Stimulated activated CD4-positive, alpha-beta T cell treated with anti-CD3 and anti-CD28 coated beads, Interleukin-4, amount 100 ng/mL, for 24 hours (primary cell): ENCODE measurements at places on chromosomes 13 and 19.

- peak; percentile 78 for DNase-seq
Observed at GRCh38 chr19:2636897-2637683, 65.4 kb downstream of the GNG7 start.

DNA sequence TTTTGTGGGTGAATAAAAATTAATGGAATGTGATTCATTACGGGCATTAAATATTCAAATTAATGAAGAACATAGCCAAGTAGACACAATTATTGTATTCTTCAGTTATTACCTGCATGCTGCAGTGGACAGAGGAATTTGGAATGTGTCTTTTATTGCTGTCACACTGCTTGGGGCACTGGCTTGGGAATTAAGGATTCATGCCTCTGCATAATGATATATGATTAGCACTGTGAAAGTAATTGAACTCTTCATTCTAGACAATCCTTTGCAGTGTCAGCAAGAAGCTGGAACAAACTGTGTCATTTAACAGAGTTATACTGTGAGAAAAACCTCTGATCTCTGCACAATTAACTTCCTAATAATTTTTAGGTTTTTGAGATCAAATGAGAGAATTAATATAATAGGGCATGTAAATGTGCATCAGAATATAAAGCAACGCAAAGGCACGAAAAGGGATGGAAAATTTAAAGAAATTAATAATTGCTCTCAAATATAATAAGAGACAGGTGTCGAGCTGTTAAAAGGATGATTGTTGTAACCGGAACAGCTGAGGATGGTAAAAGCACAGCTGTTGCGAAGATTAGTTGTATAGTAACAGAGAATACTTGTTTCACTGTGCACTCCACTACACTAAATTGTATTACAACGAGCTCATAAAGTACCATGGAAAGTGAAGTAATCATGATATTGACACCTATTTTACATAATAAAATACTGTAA, 235.1 kb upstream of the MIR17HG start:
- DNase-seq: no peak

GRCh38 chr19:38266981-38267597, 2.7 kb downstream of the SPINT2 start:
- no peak for DNase-seq

- no peak for DNase-seq
Observed at GRCh38 chr13:112831801-112832200, 137.2 kb upstream of the MCF2L start.

DNA sequence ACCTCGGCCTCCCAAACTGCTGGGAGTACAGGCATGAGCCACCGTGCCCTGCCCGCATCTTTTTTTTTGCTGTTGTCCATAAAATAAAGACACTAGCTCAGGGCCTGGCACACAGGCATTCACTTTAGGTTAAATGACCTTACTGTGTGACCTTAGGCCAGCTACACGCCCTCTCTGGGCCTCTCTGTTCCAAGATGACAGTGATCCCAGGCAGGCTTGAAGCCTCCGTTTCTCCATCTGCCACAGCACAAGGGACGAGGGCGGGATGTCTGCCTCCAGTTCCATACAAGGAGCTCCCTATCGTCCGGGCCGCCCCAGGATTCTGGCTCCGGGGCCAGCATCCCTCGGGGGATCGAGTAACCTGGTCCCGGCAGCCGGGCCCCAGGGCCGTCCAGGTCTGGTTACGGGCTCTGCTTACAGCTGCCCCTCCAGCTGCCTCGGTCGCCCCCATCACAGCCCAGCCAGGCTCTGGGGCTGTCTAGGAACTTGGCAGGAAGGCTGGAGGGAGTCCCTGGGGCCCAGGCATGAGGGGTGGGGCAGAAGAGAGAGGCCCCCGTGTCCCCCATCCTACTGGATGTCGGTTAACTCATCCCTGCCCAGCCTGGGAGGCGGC, 11.9 kb upstream of the SEMA6B start:
- DNase-seq: no peak
